Right ventricle myocardium superior (tissue), 1 donor: ENCODE measurements at places on chromosomes 5 and 9.
A peak's percentile ranks its signal among the peaks of the same experiment; 100 is the strongest.

DNA sequence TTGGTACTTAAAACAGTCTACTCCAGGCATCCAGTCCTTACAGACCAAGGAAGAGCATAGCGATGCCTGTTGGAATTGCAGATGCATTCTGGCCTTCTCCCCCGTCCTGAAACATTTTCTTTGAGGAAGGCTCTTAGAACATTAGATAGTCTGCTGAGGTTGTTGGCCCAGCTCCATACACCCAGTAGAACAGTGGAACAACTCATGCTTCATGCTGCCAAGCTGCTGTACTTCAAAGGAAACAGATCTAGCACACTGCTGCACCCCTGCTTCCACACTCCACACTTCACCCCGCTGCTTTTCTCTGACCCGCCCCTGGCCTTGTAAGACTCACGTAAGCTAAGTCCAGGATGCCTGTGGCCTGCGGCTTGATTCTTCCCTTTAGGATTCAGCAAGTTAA lies 33.4 kb upstream of the NCS1 start:
- peak; percentile 59 for DNase-seq

GRCh38 chr5:138869763-138870500 lies 5.2 kb downstream of the LRRTM2 start:
- no peak for DNase-seq

DNA sequence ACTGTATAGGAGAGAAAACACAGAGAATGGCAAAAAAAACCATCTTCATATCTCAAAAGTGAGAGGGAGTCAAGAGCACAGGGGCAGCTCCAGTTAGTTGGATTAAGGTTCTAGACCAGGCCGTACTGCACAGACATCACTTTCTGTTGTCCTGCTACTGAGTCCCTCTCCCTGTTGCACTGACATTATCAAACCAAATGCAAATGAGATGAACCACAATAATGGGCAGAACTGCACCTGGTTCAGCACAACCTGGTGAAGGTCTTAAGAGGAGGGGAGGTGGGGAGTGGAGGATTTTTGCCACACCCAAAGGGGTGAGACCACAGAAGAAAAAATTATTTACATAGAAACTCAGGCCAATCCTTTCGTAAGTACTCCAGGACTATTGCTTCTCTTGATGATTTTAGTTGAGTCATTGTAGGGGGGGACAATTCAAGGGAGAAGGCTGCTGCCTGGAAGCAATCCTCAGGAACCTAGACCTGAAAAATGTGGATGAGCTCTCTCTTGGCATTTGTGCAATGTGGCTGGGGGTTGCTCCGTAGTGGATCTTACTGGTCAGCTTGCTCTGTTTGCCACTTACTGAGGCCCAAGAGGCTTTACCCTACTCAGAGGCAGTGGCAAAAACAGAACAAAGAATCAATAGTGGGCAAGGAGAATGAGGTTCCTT lies 94.5 kb upstream of the PPP1R2B start:
- DNase-seq, result no peak

- DNase-seq, result no peak
Observed at GRCh38 chr5:111772456-111773122, 15.6 kb upstream of the NREP start.

DNA sequence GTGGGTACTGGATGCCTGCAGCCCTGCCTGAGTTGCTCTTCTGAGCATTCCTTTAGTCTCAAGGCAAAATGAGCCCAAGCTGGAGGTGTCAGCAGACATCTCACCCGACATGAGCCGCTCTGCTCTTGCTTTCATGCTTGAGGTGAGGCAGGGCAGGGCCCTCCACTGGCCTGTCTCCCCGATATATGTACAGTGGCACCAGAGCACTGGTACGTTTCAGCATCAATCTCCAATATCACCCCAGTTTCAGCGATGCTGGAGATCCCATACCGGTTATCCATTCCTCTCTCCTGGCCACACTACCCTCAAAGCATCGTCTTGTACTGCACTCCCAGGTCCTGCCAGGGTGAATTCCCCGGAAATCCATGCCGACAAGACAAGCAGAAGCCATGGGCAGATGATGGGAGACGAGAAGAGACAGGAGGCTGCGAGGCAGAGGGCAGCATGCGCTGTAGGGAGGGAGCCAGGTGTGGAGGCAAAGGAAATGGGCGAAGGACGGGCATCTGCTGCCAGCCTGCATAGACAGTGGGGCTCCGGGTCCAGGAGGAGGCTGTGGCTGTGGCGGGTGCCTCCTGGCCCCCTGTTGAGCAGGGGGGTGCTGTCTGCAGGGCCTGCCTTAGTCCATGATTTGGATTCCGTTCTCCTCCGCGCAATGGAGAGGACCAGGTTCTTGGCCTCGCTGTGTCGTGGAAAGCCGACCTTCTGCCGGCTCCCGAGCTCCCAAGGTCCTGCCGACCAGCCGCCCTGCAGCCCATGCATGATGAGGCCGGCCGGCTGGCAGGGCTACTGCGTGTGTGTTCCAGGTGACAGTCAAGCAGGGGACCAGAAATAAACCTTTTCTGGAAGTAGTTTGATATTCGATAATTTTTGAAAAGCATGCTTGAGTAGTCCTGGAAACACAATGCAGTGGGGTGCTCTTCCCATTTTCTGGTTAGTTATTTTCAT lies 152.2 kb upstream of the IRX2 start:
- no peak for DNase-seq

DNA sequence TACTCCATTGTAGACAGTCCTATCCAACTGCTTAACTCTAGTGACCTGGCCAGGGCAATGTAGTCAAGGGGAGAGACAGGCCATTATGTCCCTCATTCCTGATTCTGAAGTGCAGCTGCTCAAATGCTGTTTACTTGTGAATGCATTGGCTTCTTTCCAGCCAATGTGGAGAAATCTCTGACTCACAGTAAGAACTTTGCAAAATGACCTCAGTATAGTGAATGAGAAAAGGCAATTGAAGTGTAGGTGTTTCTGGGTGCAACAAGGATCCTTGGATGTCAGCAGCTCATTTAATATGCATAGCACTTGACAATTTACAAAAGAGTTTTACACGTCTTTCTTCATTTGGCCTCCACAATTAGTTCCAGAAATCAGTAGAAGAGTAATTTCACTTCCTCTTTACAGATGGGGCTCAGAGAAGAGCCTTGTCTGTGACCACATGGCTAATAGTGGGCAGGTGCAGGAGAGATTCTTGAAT lies 367.2 kb downstream of the OSTF1 start:
- DNase-seq, result no peak

- no peak for DNase-seq
Observed at GRCh38 chr5:167049771-167050567, 1241.5 kb upstream of the WWC1 start.

DNA sequence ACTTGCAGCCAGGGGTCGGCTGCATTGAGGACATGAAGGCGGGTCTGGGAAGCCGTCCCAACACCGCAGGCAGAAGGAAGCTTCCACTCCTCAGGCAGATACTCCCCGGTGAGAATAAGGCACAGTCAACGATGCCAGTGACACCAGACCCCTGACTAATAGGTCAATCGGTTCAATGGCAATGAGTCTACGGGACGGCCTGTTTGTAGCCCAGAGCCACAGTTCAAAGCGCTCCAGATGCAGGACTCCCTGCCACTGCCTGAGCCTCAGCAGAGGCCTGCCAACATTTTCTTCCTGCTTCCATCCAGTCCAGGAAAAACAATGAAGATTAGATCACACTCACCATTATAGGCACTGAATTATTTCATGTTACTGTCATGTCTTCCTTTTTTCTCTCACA lies 84.5 kb upstream of the SIMC1 start:
- DNase-seq, result no peak

GRCh38 chr9:81665322-81665871 lies 23.9 kb downstream of the TLE1 start:
- no peak for DNase-seq

- DNase-seq, result no peak
Observed at GRCh38 chr5:123530728-123531127, 18.8 kb downstream of the CSNK1G3 start.

DNA sequence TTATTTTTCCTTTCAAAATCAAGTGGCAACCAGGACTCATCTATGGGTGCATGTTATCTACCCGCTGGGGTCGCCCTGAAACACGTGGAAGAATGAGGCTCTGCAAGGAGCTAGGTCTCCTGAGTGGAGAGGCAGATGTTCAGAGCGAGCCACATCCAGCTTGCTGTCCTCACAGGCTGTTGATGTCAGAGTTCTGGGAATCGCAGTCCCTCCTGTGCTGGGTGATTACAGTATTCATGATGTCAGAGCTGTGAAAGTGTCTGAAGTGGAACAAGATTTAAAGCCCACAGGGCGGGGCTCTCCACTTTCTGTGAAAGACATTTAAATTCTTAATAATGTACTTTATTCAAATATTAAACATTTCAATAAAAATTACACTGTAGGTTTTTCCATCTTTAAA lies 24.4 kb upstream of the LMX1B start:
- peak; percentile 63 for DNase-seq

DNA sequence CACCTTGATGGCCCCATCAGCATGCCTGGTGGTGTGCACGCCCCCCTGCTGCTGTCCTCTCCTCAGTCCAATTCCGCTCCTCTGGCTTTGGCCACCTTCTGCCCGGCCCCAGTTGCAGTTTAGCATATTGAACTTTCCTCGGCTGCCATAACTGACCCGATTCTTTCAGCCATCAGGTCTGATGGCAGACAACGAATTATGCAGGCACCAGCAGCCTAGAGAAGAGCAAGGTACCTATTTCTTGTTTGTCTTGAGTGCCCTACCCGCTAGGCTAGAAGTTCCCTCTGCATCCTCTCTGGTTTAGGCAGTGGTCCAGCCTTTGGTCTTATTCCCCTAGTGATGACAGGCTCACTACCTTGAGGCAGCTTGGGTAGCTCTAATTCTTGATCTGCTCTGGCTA lies 43.0 kb upstream of the SLC25A51 start:
- no peak for DNase-seq

- DNase-seq, result no peak
Observed at GRCh38 chr5:124741711-124742496, 4.5 kb downstream of the ZNF608 start.

- DNase-seq, result peak; percentile 78
Observed at GRCh38 chr5:1860949-1861348, 21.8 kb downstream of the IRX4 start.

DNA sequence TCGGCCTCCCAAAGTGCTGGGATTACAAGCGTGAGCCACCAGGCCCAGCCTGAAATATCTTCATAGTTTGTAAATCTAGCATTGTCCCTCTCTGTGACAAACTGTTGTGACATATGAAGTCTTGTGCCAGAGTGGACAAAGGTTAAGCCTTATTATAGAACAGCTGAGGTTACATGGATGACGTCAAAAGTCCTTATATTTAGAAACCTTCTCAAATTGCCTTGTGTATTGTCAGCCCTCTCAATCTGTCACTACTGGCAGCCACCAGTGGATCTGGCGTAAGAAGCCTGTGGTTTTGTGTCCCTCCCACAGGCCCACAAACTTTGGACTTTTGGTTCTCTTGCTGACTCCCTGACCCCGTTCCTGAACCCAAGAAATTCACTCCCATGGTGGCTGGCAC lies 79.4 kb upstream of the CCDC112 start:
- no peak for DNase-seq

DNA sequence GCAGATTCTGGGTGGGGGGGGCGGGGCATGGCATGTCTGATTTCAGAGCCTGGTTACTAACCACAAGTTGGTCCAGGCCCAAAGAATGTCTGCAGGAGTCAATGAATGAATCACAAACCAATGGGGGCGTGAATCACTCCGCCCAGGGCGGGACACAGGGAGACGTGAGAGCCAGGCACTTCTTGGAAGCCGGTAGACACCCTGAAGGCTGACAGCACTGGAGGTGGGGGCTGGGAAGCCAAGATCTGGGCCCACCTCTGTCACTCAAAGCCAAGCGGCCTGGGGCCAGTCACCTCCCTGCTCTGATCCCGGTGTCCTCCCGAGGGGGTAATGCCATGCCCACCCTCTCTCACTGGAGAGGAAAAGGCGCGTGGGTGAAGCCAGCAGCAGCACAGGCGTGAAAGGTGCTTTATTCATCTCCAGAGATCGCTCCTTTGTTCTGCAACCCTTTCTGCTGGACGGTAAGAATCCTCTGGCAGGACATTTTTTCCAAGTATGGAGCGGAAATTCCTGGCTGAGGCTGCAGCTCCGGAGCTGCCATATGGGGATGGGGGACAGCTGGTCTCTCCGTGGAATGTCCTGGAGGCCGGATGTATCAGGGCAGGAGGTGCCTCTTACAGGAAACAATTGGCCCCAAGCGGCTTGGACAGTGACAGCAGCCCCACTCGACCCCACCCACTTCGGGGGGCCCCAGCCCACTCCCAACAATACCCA lies 85.0 kb downstream of the STK10 start:
- peak; percentile 75 for DNase-seq

GRCh38 chr5:143442385-143442784 lies 38.9 kb upstream of the NR3C1 start:
- no peak for DNase-seq

DNA sequence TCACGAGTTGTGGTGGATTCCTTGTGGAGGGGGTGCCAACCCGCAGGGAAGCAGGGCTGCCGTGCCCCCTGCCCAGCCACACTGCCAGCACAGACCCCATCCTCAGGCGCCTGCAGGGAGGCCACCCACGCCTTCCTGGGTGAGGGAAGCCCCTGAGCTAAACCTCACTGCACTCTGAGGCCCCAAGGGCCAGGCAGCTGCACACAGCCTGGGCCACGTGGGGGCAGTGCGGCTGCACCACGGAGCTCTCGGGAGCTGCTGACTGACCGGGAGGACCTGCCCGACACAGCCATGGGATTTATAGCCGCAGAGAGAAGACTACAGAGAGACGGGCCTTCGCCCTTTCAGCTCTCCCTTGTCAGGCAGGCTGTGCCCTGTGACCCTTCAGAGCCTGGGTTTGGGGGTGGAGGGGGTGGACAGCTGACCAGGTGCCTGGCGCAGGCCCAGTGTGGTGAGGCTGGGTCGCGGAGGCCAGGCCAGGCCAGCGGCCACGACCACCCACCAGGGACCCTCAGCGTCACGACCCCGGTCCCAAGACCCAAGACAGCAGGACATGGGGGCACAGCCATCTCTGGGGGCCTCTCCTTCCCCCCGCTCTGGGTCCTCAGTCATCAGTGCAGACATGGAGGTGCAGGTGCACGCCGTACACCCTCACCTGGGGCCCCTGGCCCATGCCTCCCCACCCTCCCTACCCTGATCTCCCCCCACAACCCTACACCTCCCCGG lies 4.3 kb upstream of the AHRR start:
- DNase-seq, result no peak

GRCh38 chr5:68405026-68405684 lies 189.6 kb downstream of the PIK3R1 start:
- DNase-seq, result no peak

DNA sequence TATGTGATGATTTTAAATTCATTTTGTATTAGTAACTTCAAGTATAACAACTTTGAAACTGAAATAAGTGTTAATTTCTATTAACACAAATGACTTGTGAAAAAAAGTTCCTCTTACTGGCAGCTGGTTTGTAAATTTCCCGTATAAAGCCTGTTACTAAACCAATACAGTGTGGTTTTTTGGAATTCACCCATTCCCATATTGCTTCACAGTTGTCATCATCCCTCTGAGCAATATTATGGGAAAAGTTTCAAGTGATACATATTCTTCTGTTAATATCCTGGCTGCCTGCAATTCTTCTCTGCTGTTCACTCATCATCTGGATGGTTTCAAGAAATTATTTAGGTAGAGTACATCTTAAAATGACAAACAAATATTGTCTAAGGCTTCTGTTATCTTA lies 1185.1 kb upstream of the C9orf72 start:
- DNase-seq, result no peak
